ENCODE measurements at places on chromosomes 12 and 14. TPM values are rescaled to one million over a fixed set of nuclear protein-coding genes. Genes with fewer than 3 reads are reported as not detected.

Gene ST8SIA1
- 0.46 TPM for polyA plus RNA-seq

Gene SRSF9
- 159 TPM for polyA plus RNA-seq

Gene GZMH
- not detected for polyA plus RNA-seq

GRCh38 chr12:77600468-77600843 is 230.2 kb upstream of the NAV3 start:
- no peak for DNase-seq

Gene RASAL1
- 0.06 TPM for polyA plus RNA-seq

Gene GPR84
- 0.12 TPM for polyA plus RNA-seq

Gene RAD9B
- polyA plus RNA-seq: 0.41 TPM

- no peak for DNase-seq
Measured at GRCh38 chr12:53122961-53123468, 19.7 kb downstream of the SOAT2 start.
